ENCODE measurements at places on chromosomes 12 and 14.

DNA sequence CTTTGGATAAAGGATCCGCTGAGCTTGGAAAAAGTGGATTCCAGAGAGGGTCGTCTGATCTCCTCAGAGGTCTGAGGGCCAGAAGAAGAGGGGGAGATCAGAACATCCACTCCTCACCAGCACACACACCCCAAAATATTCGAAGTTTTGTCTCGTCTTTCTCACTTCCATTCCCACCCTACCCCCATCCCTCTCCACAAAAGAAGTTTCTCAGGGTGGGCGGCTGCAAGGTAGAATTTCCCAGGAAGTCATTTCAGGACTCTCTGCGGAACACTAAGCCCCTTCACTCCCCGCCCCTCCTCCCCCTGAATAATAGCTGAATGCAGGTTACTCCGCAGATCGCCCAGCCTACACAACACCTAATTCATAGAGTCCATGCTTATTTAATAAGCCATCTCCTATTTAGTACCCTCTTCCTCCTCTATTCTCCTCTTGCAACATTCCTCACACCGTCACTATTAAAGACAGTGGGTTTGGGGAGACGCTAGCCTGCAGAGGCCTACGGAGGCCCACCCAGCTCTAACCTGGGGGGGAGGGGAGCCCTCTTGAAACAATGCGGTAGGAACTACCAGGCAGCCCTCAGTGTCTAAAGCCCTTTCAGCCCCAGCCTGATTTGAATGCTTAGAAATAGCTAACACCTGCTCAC lies 649 bp upstream of the SALL2 start:
- DNase-seq = peak; percentile 86

GRCh38 chr12:728781-729180 lies 23.6 kb upstream of the WNK1 start:
- DNase-seq = no peak

DNA sequence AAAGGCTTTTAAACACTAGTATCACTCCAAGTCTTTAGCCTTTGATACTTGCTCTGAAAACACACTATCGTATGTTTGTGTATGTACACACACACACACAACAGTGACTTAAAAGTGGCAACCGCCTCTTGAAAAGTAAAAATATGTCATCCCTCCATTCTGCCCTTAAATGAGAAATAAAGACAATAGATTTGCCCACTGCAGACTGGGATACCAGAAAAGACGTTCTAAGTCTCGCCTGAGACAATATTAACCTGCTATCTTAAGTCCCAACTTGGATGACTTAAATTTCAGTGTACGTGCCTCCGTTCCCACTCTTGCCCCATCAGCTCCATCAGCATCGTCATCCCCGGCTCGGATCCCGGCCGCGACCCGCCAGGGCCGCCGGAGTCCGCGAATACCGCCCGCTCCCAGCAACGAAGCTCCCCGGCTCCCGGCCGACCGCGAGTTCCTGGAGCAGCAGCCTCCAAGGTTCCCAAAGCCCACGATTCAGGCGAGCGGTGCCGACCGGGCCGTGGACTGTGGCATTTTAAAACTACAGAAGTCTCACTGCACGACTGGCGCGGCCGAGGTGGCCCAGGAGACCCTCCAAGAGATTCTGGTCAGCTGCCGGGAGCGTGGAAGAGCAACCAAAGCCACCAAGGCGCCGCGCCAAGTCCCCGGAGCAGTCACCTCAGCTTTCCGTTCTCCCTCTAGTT lies 2.8 kb upstream of the ARID2 start:
- peak; percentile 48 for DNase-seq

- no peak for DNase-seq
These were observed 192.5 kb downstream of the SLC25A21 start for GRCh38 chr14:36979863-36980262.

DNA sequence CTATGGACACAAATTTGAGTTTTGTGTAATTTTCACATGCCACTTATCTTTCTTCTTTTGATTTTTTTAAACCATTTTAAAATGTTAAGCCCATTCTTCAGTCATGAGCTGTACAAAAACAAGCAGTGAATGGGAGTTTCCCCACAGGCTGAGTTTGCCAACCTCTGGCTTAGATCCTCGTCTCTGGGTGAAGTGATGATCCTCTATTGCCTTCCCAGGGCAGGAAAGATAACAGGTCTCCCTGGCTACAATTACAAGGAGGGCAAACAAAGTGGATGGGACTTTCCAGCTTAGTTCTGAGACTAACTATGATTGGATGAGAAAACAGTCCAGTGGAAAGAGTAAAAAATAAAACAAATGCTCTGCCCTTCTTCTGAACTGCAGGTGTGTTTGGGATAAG lies 203.7 kb downstream of the SPTSSA start:
- DNase-seq = no peak

- DNase-seq = no peak
These were observed 337.1 kb downstream of the PCNX1 start for GRCh38 chr14:71244341-71244740.

DNA sequence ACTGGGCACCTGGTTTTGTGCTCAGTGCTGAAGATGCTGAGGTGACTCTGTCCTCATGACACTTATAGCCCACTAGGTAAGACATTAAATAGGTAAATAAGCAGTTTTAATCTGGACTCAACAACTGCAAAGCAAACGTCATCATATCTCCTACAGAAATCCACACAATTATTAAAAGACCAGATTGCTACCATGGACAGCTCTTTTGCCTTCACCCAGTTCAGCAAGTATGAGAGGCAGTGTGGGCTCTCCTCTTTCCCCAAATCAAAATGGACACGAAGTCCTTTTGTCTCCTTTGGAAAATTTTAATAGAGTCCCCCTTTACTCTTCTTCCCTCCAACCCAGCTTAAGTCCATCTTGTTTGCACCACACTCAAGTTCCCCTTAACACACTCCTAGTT lies 171.1 kb downstream of the RPAP3 start:
- no peak for DNase-seq

DNA sequence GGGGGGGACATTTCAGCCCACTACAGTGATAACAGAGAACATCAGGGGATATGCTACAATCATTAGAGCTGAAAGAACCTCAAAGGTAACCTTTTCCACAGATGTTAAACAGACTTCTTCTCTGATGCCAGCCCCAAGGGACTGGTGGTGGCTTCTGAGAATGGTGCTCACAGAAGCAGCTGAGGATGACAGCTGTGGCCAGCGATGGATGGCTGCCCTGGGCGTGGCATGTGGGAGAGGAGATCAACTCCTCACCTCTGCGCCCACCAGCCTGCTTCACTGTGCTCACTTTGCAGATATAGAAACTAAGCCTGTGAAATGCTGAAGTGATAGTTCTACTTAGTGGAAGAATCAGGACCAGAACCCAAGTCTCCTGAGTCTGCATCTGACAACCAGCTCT lies 33.0 kb downstream of the FOXN3 start:
- DNase-seq = no peak

GRCh38 chr14:64387232-64387781 lies 846 bp upstream of the MTHFD1 start:
- no peak for DNase-seq

DNA sequence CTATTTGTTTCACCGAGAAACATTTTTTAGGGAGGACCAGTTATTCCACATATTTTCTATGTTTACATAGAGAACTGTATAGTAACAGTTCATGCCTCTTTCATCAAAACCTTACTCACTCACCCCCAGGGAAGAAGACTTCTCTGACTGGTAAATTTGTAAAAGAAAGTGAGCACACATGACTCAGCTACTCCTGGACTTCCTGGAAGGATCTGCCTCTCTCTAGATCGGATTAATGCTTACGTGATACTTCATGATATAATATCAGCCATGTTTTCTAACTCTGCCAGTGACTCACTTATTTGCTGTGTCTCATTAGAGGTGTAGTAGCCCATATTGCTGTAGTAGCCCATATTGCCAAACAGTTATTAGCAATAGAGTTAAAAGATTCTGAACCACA lies 494.3 kb upstream of the ATXN7L3B start:
- no peak for DNase-seq

DNA sequence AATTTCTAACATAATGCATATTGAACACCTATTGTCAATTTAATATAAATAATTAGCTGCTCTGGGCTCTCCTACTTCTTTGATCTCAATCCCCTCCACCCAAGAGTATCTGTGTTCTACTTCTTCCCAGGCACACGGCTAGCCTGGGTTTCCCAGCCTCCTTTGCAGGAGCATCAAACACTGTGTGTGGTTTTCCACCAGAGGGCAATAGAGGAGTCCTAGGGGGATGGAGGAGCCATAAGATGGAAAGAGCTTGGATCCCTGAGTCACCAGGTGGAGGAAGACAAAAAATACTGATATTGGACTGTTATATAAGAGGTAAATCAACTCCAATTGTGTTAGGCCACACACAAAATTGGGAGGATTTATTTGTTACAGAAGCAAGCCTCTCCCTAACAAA lies 333.7 kb downstream of the GLT1D1 start:
- no peak for DNase-seq

- DNase-seq = no peak
These were observed 173.6 kb downstream of the CALM1 start for GRCh38 chr14:90570461-90570860.

DNA sequence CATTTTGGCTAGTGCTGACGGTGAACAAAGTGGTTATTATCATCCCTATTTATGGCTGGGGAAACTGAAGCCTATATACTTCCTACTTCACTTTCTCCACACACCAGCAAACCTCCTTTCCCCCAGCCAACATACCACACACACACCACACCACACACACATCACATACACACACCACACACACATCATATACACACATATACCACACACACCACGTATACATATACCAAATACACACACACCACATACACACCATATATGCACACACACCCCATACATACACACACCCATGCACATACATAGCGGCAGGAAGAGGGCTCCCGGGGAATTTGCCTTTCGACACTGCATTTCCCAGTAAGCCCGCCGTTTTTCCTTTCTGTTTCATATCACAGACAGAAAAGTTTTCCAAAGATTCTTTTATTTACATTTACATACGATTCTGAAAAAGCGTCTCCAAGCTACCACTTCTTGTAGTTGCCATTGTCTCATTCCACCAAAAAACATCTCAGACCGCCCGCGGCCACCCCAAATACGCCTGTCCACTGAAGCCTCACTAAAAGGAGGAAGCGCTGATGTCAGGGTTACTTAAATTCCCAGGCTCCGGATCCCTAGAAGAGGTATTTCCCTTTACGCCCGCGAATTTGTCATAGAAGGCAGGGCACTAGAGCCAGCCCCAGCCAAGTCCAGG lies 823 bp upstream of the RAB5B start:
- DNase-seq = no peak

- DNase-seq = no peak
These were observed 361.3 kb upstream of the TMTC1 start for GRCh38 chr12:30144777-30145683.

DNA sequence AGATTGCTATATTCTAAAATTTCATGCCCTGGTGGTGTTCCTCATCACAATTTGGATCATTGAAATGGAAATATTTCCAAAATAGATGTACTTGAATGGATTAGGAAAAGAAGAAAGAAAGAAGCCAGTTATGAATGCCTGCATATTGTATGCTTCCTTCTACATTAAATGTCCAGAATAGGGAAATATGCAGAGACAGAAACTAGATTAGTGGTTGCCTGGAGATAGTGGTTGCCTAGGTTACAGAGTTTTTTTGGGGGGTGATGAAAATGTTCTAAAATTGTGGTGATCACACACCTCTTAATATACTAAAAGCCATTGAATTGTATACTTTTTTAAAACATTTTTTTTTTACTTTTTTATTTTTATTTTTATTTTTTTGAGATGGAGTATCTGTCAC lies 18.0 kb downstream of the TUBA1A start:
- no peak for DNase-seq

GRCh38 chr12:132766380-132767085 lies 4.9 kb upstream of the ANKLE2 start:
- no peak for DNase-seq

DNA sequence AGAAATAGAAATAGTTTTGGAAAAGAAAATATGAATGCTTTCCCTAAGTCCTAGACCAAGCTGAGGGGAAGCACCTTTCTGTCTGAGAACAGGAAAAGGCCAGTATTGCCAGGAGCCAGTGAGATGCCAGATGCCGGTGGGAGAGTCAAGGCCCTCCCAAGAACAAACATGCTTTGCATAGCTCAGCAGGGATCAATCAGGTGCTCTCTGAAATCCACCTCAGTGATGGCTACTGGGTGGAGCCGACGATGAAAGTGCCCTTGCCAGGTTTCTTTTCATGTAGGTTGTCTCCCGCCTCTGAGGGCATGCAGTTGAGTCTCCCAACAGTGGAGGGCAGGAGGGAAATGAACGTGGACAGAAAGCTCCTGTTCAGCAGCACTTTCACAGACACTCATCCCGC lies 28.3 kb downstream of the DEGS2 start:
- DNase-seq = peak; percentile 61

- DNase-seq = no peak
These were observed 73.2 kb downstream of the HSD17B6 start for GRCh38 chr12:56836317-56836716.

GRCh38 chr14:90505531-90505930 lies 108.7 kb downstream of the CALM1 start:
- no peak for DNase-seq

- DNase-seq = no peak
These were observed 479.8 kb downstream of the MDGA2 start for GRCh38 chr14:47195582-47195981.

DNA sequence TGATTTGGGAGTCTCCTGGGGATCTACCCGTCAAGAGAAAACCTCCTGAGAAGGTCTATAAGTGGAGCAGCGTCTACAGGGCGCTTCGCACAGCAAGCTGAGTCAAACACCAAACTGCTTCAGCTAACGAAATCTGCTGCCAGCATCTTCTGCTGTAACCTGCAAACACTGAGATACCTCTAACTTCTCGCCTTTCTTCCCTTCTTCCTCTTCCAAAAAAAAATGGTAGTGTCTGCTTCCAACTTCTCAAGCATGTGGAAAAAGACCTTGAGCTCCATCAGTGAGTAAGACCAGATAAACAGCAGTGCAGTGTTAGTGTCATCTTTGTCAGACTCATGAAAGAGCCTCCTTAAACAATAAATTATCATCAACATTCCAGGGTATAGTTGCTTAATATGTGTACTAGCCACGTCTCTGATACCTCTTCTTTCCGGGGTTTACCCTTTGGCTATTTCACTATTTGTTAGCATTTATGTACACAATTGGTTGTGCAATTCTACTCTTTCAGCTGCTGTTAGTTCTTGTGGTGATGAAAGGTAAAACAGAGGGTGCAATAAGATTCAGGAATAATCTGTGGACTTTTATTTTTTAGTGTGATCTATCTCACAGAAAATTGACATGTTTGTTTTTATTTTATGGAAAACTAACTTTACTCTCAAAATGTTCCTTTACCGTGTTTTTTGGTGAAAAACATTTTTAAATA lies 81.6 kb downstream of the LLPH start:
- no peak for DNase-seq

Data from H9 (cell line).